Right renal cortex interstitium (tissue), 3 donors: ENCODE measurements at places on chromosomes 1 and 21. TPM values are rescaled to one million over a fixed set of nuclear protein-coding genes. Genes with fewer than 3 reads are reported as not detected.

DNA sequence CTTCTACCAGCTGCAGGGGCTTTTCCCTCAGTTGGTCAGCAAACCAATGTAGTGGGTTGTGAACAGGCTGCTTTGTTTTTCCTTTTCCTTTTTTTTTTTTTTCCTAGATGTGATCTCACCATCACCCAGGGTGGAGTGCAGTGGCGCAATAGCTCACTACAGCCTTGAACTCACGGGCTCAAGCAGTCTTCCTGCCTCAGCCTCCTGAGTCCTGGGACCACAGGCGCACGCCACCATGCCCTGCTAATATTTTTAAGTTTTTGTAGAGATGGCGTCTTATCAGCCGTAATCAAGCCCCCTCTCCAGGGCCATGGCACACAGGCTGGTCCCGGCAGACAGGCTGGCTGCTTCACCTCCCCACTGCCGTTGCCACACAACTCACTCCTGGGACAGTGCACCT lies 3.4 kb upstream of the TRIM11 start:
- DNase-seq = no peak

GRCh38 chr1:228096416-228097332 lies 6.5 kb downstream of the C1orf35 start:
- DNase-seq = no peak

DNA sequence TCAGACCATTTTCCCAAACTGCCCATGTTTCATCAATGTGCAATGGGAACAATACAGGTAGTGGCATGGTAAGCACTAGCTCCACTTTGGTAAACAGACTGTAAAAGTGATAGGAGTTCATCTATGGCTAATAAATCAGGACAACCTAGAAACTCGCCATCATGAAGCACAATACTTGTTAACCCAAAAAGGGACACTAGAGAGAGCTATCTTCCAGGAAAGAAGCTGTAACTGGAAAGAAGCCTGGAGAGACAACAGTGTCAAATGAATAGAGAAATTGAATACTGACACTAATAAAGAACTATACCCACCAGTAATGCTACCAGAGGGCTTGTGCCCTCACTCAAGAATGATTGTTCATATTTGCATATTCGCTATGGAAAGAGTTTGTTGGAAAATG lies 164.7 kb upstream of the RGS18 start:
- no peak for DNase-seq

DNA sequence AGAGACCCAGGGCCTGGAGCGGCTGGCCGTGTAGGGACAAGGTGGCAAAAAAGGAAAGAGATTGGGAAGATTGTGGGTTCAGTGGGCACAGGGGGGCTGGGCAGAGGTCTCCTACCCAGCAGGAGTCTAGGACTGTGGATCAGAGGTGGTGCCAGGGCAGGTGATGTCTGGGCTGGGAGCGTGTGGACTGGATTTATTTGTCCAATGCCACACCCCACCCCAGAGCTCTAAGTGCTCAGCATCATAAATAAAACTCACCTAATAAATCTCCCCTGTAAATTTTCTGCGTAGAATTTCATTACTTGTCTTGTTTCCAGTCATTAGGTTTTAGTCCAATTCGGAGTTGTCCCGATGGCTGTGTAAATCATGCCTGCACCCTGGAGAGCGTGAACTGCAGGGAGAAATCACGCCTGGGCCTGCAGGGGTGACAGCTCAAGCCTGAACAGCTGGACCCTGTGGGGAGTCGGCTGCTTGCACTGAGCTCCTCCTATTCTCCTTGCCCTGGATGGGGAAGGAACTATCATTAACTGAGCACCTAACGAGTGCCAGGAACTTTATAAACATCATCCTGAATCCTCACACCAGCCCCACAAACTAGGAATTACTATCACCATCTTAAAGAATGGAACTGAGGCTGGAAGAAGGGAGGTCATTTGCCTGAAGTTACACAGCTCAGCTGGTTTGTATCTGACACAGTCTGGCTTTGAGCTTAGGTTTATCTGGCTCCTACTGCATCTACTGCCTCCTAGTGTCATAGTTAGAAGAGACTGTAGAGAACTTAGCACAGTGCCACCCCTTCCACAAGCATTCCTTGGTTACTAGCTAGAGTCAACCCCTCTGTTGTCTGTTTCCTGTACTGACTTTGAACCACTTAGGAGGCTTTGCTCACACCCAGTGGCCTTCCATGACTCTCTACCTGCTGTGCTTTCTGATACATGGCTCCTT lies 25.0 kb upstream of the POU3F1 start:
- no peak for DNase-seq

GRCh38 chr1:46247436-46248121 lies at the start of gene RAD54L:
RAD54L (plus strand) TSS chr1:46247763; CDS start chr1:46248406, 643 bp downstream.
- peak; percentile 87 for DNase-seq

DNA sequence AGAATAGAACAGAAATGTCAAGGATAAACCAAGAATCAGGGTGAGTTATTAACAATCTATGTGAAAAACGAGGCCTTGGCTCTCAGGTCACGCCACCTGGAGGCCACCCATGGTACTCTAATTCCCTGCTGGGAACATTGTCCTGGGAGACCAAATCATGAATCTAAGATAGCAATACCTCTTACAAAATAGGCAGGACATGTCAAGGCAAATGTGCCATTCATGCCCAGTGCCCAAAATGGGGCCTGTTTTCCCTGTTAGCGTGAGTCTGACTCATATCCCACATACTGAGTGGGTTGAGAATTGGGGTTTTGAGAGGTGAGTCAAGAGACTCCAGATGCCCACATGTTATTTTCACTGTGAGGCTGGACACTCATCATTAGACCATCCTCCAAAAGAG lies 380.8 kb downstream of the HHIPL2 start:
- DNase-seq = no peak

DNA sequence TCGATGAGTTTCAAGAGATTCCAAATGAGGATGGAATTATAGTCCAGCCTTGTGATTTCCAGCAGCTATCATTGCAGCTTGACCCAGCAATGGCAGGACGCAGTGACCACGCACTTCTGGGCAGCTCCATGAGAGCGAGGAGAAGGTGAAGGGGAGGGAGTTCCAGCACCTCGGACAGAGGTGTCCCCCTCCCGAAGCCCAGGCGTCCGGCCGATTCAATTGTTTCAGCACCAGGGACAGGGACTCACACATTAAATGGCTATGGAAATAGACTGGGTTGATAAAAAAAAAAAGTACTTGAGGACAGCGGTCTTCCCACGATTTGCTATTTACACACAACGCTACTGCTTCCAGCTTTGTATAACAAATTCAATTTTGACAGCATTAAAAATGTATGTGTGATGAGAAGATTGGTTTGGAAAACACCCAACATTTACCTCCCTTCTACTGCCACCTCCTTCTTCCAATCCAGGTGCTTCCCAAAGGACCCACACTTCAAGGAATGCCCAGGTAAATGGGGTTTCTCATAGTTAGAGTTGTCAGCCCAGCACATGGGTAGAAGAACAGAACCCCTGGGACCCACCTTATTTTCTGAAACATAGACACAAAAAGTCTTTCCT lies 71.8 kb downstream of the DISP3 start:
- peak; percentile 93 for DNase-seq

DNA sequence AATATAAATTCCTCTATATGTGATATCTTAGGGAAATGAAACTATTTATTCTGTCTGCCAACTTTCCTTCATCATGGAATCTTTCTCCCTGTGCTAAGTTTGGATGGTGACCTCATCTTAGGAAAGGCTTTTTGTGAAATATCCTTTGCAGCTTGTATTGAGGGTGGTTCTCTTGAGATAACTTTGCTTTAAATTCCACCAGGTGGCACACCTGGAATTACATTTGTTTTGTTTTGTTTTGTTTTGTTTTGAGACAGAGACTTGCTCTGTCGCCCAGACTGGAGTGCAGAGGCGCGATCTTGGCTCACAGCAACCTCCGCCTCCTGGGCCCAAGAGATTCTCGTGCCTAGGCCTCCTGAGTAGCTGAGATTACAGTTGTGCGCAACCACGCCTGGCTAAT lies 7.6 kb upstream of the CD1A start:
- DNase-seq = no peak

DNA sequence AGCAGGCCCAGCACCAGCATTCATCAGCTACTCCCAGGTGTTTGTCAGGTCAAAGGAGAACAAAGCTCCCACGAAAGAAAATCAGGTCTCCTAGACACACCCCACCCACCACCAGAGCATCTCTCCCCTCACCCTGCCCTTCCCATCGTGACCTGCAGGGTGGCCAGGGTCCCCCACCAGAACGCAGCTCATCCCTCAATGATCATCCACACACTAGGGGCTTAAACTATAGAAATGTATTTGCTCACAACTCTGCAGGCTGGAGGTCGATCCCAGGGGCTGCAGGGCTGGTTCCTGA lies 97.4 kb downstream of the RIPK4 start:
- no peak for DNase-seq

DNA sequence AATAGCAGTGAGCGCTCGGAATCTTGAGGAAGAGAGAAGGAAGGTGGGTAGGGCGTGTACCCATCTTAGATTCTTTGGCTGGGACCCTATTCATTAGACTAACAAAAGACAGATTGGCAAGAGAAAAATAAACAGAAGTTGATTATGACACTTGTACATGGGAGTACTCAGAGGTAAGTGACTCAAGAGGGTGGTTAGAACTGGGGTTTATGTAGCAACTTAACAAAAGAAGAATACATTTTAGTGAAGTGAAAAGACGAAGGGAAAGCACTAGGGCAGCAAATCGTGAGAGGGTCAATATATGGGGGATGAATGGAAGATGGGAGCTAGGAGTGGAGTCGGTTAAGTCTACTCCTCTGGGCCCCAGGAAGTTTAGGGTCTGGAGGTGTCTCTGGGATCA lies 25.8 kb upstream of the RCC2 start:
- no peak for DNase-seq

DNA sequence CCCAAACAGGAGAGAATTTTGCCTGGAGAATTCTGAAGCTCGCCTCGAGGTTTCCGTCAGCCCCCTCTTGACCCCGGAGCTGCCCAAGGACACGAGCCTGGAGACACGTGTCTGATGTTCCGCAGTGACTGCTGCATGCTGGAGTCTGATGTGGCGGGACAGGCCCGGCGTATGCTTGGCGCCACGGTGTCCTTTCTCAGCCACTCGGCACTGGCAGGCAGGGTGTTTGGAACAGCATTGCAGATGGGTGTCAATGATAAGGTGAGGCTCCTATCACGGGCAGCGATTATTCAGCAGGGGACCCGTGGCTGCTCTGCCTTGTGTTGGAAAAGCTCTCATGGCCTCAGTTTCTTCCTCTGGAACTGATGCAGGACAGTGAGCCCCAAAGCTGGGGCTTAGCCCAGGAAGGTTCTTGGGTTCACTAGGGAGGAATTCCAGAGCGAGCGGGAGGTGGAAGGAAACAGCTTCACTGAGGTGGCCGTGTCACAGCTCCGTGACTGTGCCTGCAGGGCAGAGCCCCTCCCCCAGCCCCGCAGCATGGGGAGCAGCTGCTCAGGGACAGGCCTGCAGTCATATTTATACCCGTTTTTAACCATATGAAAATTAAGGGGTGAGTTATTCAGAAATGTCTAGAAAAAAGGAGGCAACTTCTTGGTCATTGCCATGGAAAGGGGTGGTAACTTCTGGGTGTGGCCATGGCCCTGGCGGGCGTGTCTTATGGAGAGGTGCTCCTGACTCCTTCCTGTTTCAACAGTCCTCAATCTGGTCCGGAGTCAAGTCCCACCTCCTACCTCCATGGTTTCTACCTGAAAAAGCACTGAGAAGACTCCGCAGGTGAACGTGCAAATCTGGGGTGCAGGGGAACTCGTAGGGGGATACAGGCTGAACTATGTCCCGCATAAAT lies 123.4 kb downstream of the SIK1 start:
- no peak for DNase-seq

GRCh38 chr1:241323514-241324195 lies 33.4 kb downstream of the RGS7 start:
- DNase-seq = peak; percentile 18

DNA sequence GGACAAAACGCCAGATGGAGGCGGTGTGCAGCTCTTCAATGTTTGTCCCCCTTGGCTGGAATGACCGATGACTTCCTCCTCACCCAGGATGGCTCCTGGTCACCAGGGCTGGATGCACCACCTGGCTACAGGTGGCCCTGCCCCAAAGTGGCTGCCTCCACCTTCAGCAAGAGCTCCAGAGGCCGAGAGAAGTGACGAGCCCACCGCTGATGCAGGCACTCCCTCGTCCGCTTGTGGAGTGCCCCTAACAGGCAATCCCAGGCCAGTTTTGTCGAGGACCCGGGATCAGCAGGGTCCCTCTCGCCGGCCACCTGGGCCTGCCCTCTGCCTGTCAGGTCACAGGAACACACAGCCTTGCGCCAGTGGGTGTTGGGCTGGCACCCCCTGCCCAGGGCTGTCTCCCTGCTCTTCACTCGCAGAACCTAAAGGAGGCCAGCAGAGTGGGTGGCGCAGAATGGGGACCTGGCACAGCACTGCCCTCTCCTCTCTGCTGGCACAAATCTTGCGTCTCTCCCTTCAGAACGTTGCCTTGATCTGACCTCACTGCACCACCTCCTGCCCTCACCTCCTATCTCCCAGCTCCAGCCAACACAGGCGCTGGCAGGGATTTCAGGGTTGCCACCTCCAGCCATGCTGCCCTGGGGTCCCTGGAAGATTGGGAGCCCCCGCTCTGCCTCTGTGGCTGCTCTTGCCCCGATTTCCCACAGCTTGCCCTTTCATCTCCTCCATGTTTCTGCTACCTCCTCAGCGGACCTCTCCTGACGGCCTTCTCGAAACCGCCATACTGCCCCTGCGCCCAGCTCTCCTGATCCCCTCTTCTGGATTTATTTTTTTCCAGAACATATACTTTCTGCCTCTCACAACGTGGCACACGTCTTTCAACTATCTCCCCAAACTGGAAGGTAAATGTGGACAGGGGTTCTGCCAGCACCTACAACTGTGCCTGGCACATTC lies 38.6 kb downstream of the SLC45A1 start:
- DNase-seq = no peak

- DNase-seq = no peak
Observed at GRCh38 chr1:164716992-164717703, 158.2 kb downstream of the PBX1 start.

DNA sequence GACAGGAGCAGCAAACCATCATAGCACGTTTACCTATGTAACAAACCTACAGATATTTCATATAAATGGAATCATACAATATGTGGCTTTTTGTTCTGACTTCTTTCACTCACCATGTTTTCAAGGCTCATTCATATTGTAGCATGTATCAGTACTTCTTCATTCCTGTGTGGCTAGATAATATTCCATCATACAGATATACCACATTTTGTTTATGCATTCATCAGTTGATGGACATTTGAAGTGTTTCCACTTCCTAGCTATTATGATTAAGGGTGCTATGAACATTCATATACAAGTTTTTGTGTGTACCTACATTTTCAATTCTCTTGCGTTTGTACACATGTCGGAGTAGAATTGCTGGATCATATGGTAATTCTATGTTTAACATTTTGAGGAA lies 90.1 kb downstream of the CDC42BPA start:
- no peak for DNase-seq

CSF3R gene
- polyA plus RNA-seq = 3.6 TPM

ELAPOR1 gene
- polyA plus RNA-seq = 2.2 TPM

MYBPH gene
- 0.32 TPM for polyA plus RNA-seq

FCGR2B gene
- 0.98 TPM for polyA plus RNA-seq

CORT gene
- polyA plus RNA-seq = 0.76 TPM
